ENCODE measurements at places on chromosomes 1 and 21.

DNA sequence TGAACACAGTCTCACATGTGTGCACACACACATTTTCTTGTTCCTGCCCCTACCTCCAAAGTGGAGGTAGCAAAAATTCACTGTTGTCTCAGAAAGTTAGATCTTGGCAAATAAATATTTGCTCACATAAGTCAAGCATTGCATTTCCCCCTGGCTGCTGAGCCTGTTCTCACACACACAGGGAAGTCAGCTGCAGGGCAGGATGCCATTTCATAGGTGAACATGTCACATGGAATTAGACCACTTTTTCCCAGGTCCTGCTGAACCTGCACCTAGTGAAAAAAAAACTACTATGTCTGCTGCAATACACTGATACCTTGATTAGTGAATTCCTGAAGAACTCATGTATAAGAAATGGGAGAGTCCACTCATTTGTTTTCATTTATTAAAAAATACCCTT, 5.3 kb upstream of the CD55 start:
- no peak for DNase-seq

GRCh38 chr1:161973924-161974845, 49.5 kb downstream of the OLFML2B start:
- no peak for DNase-seq

DNA sequence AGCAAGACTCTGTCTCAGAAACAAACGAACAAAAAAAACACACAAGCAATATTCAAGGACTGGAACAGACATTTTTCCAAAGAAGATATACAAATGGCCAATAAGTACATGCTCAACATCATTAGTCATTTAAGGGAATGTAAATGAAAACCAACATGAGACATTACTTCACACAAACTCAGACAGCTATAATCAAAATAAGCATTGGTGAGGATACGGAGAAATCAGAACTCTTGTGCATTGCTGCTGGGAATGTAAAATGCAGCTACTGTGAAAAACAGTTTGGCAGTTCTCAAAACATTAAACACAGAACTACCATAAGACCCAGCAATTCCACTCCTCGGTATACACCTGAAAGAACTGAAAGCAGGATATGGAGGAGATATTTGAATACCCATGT, 15.4 kb downstream of the NOL9 start:
- no peak for DNase-seq

DNA sequence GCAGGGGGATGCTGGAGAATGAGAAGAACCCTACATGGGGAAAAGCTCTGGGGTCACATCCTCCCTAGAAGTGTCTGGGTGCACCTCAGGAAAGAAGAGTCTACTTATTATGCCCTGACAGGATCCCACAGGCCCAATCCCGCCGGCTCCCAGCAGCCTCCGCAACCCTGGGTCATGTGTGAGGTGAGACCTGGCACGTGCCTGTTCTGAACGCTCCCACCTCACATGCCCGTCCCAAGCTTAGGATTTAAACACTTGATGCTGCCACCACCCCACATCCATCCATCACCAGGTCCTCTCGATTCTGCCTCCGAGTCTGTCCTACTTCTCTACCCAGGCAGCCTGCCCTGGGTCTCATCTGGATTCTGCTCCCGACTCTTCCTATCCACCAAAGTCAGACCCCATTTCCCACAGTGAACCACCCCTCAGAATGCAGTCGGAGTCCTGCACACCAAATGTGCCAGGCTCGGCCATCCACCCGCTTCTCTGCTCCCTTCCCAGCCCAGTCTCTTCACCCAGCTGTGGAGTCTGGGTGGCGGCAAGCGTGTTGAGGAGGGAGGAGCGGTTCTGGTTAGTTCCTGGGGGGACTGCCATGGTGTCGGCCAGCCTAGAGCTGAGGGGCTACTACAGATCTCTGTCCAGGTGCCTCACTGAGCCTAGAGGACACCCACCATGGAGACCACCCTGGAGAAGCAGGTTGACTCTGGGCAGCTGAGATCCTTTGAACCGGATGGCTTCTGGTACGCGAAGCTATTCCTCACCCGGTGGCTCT, 23.9 kb downstream of the SLC2A1 start:
- no peak for DNase-seq

- DNase-seq: no peak
Observed at GRCh38 chr21:44065428-44065827, 41.8 kb upstream of the PWP2 start.

DNA sequence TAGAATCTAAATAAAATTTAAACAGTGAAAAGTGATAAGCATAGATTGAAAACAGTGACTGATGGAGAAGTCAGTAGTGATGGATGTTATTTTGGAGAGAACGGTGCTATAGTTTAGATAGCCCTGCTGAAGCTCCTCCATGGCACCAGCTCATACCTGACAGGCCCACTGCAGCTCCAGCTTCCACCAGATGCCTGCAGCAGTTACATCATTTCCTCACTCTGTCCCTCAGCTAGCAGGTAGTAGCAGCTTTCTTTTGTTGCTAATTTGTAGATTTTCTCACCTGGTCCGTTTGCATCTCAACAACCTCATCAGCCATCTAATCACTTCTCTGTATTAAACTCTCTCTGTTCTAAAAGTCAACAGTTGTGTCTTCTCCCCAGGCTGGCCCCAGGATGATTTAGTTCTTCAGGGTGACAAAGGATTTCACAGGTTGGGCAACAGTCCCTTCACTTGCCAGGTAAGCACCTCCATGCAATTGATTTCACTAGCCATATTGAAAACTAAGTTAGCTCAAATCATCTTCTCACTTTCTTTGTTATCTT, 128.3 kb downstream of the LMX1A start:
- no peak for DNase-seq

GRCh38 chr1:51776408-51776807, 102.1 kb downstream of the NRDC start:
- no peak for DNase-seq

DNA sequence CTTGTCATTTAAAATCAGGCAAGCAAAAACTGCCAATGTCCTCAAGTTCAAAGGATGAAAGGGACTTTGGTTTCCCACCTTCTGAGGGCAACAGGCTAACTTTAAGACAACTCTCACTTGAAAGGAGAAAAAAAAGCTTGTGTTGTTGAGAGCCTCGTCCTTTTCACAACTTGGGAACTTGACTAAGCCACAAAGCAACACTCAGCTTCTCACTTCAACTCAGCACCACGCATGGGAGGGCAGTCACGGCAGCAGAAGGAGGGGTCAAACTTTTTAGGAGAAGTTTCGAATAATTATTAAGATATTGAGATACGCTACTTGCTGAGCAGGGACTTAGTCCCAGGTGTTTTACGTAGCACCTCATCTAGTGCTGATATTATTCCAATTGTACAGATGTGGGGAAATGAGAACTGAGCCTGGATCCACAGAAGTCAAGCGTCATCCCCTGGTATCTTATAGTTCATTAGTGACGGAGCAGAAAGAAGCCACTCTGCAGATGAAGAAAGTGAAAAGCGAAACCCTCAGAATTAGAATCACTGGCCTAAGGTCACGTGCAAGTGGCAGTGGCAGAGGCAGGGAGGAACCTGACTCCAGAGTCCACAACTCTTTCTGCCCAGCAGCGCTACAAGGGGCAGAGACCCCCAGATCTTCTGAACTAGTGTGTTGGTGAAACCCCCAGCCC, 83.6 kb downstream of the JAK1 start:
- no peak for DNase-seq

DNA sequence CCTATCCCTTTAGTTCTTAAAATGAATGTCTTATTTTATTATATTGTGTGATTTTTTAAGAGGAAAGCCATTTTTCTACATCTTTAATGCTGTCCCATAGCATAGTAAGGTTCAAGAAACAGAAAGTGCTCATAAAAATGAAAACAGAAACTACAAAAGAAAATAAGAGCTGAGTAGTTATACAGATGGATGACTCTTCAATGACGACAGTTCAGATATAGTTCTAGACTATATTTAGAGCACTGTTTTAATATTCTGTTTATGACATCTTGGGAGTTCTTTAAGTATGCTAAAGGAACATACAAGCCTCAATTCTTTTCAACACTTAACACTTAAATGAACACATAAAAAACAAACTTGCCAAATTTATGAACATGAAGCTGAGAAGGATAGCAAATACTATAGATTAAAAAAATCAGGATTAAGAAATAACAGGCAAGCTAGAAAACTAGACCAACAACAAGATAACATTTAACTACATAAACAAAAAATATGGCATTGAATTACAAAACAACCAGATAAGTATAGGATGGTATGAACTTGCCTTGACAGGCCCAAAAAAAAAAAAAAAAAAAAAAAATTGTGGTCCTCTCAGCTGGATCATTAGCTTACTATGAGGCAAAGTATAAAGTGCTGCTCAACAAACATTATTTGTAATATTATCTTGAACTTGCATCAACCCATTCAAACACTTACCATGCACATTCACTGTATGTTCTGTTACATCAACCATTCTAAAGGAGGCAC, 87.9 kb downstream of the ZZZ3 start:
- DNase-seq: no peak

Measured in endothelial cell (in vitro differentiated cells).